ENCODE measurements at places on chromosomes 1 and 21.

DNA sequence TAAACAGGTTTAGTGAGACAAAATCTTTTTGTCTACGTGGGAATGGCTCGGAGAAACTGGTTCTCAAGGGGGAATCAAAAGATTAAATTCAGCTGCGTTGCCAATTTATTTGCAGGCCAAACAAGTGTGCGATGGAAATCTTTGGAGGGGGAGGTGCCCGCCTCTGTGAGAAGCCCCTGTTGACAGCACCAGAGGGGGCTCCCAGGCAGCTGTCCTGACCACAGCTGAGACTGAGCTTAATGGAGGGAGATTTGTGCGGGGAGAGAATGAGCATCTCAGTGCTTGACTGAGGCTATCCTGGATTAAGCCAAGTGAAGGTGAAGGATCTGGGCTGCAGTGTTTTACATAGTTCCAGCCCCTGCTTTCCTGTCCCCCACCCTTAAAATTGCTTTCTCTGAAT is 169.7 kb downstream of the ATG4C start:
- DNase-seq = no peak

DNA sequence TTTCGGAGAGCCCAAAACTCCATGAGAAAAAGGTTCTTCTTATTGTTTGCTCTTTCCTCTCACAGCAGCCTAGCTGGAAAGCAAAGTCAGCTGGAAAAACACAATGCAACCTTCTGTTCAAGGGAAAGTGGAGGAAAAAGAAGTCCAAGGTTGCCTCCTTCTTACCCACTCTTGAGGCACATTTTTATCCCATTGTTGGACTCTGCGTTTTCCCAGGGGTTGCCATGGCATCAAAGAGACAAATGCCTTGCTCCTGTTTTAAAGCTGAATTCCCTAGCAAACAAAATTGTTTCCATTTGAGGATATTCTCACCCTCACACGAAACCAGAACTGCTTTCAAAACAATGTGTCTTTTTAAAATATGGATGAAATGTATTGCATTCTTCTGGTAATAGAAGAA is 45.1 kb upstream of the PALMD start:
- DNase-seq = no peak

DNA sequence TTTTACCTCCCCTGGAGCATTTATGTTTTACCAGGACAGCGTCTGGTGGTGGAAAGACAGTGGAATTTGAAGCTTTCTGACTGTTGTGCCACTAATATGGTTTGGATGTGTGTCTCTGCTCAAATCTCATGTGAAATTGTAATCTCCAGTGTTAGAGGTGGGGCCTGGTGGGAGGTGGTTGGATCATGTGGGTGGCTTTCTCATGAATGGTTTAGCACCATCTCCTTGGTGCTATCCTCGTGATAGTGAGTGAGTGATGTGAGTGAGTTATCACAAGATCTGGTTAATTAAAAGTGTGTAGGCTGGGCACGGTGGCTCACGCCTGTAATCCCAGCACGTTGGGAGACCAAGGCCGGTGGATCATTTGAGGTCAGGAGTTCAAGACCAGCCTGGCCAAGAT is 23.7 kb downstream of the PHLDA3 start:
- no peak for DNase-seq

DNA sequence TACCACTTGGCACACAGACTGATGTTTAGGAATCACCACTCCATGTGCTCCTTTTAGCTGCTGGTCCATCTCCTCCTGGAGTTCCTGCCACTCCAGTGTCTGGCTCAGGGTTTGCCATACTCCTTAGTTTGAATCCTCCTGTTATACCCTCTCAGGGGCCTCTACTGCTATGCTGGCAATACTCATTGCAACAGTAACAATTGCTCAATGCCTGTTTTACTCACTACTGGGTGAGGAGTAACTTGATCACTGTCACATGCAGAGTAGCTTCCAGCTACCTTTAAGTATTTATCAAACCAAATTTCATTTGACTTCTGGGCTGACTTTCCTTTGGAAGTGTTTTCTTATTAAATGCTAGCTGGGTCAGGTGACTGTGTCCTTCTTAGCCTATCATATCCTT is 107.2 kb upstream of the WLS start:
- no peak for DNase-seq

GRCh38 chr1:214072426-214073157 is 84.8 kb downstream of the PROX1 start:
- no peak for DNase-seq

DNA sequence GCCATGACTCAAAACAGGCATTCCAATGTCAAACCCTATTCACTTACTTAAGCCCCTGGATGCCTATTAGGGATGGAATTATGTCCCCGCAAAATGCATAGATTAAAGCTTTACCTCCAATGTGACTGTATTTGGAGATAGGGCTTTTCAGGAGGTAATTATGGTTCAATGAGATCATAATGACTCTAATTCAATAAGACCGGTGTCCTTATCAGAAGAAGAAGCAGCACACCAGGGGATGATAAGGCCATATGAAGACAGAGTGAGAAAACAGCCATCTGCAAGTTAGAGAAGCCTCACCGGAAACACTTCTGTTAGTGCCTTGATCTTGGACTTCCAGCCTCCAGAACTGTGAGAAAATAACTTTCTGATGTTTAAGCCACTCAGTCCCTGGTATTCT is 1131.8 kb upstream of the TMPRSS15 start:
- no peak for DNase-seq

DNA sequence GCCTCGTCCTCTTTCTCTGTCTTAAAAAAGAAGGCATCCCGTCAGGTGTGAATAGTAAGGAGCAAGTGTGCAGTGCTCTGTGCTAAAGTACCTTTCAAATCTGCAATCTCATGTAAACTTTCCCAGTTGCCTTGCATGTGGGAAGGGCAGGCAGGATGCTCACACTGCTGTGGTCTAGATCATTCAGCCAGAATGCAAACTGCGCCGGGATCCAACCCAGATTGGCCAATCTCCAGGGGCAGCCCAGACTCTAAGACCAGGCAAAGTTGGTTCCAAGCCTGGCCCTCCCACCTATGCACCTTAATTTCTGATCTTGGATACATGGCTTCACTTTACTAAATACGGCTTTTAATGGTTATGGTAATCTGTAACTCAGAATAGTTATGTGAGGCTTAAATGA is 3.2 kb upstream of the MAP1LC3C start:
- no peak for DNase-seq

- no peak for DNase-seq
Observed at GRCh38 chr1:177779166-177779965, 190.5 kb downstream of the SEC16B start.

DNA sequence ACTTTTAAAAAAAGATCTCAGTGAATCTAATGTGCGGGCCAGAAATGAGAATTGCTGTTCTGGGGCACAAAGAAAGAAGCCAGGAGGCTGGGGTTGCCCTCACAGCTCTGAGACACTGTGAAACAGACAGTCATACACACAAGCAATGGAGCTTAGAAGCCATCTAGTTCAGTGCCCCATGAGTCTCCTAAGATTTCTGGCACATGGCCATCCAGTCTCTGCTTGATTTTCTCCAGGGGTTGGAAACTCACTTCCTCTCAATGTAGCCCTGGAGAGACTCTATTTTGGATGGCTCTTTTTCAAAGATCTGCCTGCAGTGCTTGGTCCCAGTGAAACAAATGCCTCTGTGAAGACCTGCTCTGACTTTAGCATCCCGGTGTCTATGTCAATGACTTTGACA is 38.6 kb downstream of the KCNN3 start:
- DNase-seq = no peak

- DNase-seq = no peak
Observed at GRCh38 chr1:185152187-185152767, 4.5 kb downstream of the TRMT1L start.

DNA sequence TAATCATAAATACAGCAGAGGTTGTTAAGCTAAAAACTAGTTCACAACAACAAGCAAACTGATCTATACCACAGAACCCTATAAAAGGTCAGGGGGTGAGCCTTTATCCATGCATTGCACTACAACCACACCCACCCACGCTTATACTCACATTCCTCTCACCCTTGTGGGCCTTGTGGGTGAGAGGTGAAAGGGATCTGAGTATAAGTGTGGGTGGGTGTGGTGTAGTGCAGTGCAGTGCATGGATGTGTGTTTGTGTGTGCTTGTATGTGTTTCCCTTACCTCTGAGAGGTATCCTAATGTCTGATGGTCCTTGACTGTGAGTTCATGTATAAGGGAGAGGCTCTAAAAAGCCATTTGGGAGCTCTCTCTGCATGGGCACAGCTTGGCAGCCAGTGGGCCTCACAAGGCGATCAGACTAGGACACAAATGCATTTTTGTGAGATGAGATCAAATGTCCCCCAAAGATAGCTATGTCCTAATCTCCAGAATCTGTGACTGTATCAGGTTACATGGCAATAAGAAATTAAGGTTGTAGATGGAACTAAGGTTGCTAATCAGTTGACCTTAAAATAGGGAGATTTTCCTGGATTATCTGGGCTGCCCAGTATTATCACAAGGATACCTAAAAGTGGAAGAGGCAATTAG is 95.5 kb upstream of the DPT start:
- DNase-seq = no peak

GRCh38 chr1:218341325-218341724 is 3.8 kb upstream of the TGFB2 start:
- no peak for DNase-seq

- no peak for DNase-seq
Observed at GRCh38 chr1:218917656-218918055, 256.0 kb upstream of the LYPLAL1 start.
